ENCODE measurements at places on chromosomes 16 and 17.

GRCh38 chr16:10371592-10371991, 14.3 kb upstream of the ATF7IP2 start:
- H3K27ac ChIP-seq = no peak overlapping the region
- no peak for DNase-seq
- no peak overlapping the region for H3K4me3 ChIP-seq

DNA sequence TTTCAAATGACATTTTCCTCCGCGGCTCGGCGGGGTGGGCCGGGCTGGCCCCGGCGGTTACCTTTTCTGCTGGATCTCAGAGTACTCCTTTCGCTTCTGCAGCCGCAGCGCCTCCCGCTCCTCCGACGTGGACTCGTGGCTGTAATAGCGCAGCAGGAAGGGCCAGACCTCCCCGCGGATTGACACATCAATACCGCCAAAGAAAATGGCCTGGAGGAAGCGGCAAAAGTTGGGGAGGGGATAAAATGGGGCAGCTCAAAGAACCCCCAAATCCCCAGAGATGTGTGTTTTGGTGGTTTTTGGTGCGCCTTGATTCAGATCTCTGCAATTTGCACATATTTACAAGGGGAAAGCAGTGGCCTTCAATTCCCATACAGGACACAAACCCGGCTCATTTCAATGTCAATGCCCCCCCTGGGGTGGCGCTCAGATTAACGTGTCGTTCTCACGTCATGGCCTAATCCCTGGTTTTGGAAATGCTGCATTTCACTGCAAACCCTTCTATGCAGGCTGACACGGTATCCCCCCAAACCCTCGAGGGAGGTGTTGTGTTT, 85.9 kb downstream of the TBC1D16 start:
- H3K27me3 ChIP-seq = no peaks in the 10 kb centered on the region
- H3K4me3 ChIP-seq = no peak overlapping the region
- peak; percentile 44 for DNase-seq
- no peak overlapping the region for H3K27ac ChIP-seq
- no peaks in the 10 kb centered on the region for H3K36me3 ChIP-seq

DNA sequence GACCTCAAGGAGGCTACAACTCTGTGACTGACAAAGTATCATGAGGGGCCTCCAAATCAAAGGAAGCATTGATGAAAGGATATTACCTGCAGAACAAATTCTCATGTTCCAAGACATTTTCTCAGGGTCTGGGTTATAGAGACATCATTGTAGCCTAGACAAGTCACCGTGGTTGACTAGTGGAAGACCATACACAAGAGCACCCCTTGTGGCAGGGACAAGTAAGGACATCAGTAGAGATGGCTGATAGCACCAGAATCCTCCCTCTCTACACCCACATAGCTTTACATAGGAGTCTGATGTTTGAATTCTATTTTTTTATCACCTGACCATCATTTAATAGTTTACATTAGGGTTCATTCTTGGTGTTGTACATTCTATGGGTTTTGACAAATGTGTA, 32.5 kb upstream of the CDH8 start:
- no peak overlapping the region for H3K27ac ChIP-seq
- no peak overlapping the region for H3K4me3 ChIP-seq
- H3K27me3 ChIP-seq = no peaks in the 10 kb centered on the region
- DNase-seq = peak; percentile 15

DNA sequence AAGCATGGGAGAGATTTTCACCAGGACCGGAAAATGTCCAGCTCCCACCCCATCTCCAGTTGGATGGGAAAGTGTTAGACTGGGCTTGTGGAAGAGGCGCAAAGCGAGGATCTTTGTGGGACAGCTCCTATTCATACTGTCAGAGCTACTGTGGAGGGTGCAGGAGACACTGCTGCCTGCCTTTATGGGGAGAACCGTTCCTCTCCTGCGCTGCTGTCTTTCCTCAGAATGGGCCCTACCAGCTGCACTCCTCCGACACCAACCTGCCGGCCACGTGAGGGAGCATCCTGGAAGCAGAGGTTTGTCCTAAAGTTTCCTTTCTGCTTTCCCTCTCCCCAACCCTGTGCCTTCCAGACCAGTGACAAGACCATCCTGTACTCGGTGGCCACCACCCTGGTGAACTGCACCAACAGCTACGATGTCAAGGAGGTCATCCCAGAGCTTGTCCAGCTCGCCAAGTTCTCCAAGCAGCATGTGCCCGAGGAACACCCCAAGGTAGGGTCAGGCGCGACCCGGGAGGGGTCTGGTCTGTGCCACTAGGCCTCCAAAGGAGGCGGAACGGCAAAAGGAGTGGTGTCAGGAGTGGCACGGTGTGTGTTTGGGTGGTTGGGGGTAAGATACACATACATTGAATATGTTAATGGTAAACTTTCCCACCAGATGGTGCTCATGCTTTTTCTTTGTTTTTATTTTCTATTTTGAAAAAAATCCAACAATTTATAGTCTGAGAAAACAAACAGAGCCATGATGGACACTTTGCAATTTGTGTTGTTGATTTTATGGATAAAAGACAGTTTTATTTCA, 23.0 kb downstream of the SLC35G3 start:
- no peak overlapping the region for H3K27ac ChIP-seq
- H3K4me3 ChIP-seq = no peak overlapping the region

- H3K27ac ChIP-seq = no peak overlapping the region
- DNase-seq = no peak
- H3K36me3 ChIP-seq = no peaks in the 10 kb centered on the region
Observed at GRCh38 chr17:58470356-58470755, 17.9 kb downstream of the HSF5 start.

- peaks cover 4% of the 10 kb centered on the region for H3K4me1 ChIP-seq
- H3K27me3 ChIP-seq = no peaks in the 10 kb centered on the region
- no peak overlapping the region for H3K4me3 ChIP-seq
- DNase-seq = no peak
- no peak overlapping the region for H3K27ac ChIP-seq
Observed at GRCh38 chr17:1878419-1879121, 48.8 kb downstream of the RPA1 start.

- H3K4me3 ChIP-seq = no peak overlapping the region
- DNase-seq = no peak
- no peaks in the 10 kb centered on the region for H3K36me3 ChIP-seq
- H3K27ac ChIP-seq = no peak overlapping the region
- H3K27me3 ChIP-seq = no peaks in the 10 kb centered on the region
Observed at GRCh38 chr17:74343121-74343520, 17.1 kb downstream of the KIF19 start.

- H3K27ac ChIP-seq = no peak overlapping the region
- no peaks in the 10 kb centered on the region for H3K36me3 ChIP-seq
- H3K4me1 ChIP-seq = no peaks in the 10 kb centered on the region
- H3K4me3 ChIP-seq = no peak overlapping the region
- no peak for DNase-seq
Observed at GRCh38 chr17:19621697-19622096, 26.9 kb upstream of the ALDH3A2 start.

GRCh38 chr17:336110-337021, 16.2 kb downstream of the RPH3AL start:
- peaks cover 43% of the 10 kb centered on the region for H3K4me1 ChIP-seq
- no peaks in the 10 kb centered on the region for H3K27me3 ChIP-seq
- peak; percentile 72 for DNase-seq
- H3K4me3 ChIP-seq = no peak overlapping the region

- no peaks in the 10 kb centered on the region for H3K4me1 ChIP-seq
- no peak overlapping the region for H3K4me3 ChIP-seq
- no peaks in the 10 kb centered on the region for H3K36me3 ChIP-seq
- H3K27ac ChIP-seq = no peak overlapping the region
- no peak for DNase-seq
Observed at GRCh38 chr17:51289696-51290111, 29.4 kb downstream of the UTP18 start.

GRCh38 chr16:85502357-85502756, 110.8 kb upstream of the GSE1 start:
- peaks cover 11% of the 10 kb centered on the region for H3K4me1 ChIP-seq
- no peak for DNase-seq
- H3K27ac ChIP-seq = no peak overlapping the region
- no peak overlapping the region for H3K4me3 ChIP-seq
- no peaks in the 10 kb centered on the region for H3K36me3 ChIP-seq

DNA sequence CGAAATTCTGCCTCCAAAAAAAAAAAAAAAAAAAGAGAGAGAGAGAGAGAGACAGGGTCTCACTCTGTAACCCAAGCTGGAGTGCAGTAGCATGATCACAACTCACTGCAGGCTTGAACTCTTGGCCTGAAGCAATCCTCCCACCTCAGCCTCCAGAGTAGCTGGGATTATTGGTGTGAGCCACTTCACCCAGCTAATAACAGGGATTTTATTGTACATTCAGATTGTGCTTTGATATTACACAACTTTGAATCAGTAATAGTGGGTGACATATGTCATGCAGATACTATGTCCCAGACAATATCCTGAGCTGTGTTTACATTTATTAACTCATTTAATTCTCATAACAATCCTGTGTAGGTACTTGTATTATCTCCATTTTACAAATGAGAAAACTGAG, 19.7 kb upstream of the DHX8 start:
- no peak overlapping the region for H3K4me3 ChIP-seq
- no peaks in the 10 kb centered on the region for H3K4me1 ChIP-seq
- H3K27me3 ChIP-seq = no peaks in the 10 kb centered on the region
- H3K27ac ChIP-seq = no peak overlapping the region

GRCh38 chr17:81961087-81961511, at the start of gene NOTUM:
TSS of gene NOTUM (minus strand) at chr17:81961187. CDS start at chr17:81960909, 278 bp downstream.
- peak within 1 kb of the TSS; percentile 27 for H3K4me3 ChIP-seq
- no peaks in the 10 kb centered on the region for H3K36me3 ChIP-seq
- no peak for DNase-seq
- H3K27me3 ChIP-seq = no peaks in the 10 kb centered on the region
- H3K27ac ChIP-seq = no peak within 1 kb of the TSS
- no peaks in the 10 kb centered on the region for H3K4me1 ChIP-seq

DNA sequence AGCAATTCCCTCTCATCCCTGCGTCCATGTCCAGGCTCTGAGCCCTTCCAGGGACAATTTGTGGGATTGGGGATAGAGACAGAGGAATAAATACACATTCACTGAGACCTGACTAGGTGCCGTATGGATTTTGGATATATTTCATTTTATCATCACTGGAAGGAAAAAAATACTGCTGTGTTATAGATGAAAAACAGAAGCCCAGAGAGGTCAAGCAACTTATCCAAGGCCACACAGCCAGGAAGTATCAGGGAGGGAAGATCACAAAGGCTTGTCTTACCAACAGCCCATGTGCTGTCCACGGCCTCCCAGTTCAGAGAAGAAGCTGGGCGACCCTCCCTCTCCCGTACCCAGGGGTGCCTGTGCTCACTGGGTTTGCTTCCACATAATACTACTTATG, 6.1 kb upstream of the HAP1 start:
- H3K4me1 ChIP-seq = no peaks in the 10 kb centered on the region
- H3K27ac ChIP-seq = no peak overlapping the region
- H3K36me3 ChIP-seq = no peaks in the 10 kb centered on the region
- no peak for DNase-seq
- no peak overlapping the region for H3K4me3 ChIP-seq

DNA sequence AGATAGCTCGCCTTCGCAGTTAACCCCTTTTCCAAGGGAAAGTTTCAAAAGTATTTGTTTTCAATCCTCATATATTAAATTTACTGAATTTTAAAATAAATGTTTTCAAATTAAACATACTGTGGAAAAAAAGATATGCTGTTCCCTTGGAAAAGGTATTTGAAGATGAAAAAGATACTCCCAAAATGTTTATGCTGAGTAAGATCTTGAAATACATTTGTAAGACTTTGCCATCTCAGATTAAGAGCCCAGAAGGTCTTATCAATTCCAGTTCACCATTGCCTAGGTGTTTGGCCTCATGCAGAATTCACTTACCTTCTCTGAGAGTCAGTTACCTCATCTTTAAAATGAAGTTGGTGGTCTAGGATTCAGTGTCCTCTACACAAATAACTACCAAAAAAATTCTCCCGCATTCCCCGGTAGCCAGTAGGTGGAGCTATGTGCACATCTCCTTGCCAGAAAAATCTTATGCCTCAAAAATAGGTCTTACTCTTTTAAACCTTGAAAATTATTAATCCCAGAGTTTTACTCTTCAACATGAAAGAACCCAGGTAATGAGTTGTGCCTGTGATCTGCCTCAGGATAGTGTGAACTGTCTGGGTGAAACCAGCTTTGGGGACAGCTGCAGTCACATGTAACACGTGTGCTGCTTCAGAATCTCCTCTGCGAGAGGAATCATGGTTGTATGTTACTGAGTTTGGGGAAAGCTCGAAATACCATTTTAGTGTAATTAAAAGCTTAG, 178.3 kb downstream of the MRTFB start:
- H3K27ac ChIP-seq = no peak overlapping the region
- H3K4me1 ChIP-seq = no peaks in the 10 kb centered on the region
- peak; percentile 62 for DNase-seq
- no peak overlapping the region for H3K4me3 ChIP-seq
- no peaks in the 10 kb centered on the region for H3K36me3 ChIP-seq
- no peaks in the 10 kb centered on the region for H3K27me3 ChIP-seq

- no peaks in the 10 kb centered on the region for H3K36me3 ChIP-seq
- H3K27me3 ChIP-seq = no peaks in the 10 kb centered on the region
- no peak overlapping the region for H3K4me3 ChIP-seq
- H3K4me1 ChIP-seq = peaks cover 59% of the 10 kb centered on the region
Observed at GRCh38 chr16:85573696-85574641, 39.2 kb upstream of the GSE1 start.

- no peak overlapping the region for H3K4me3 ChIP-seq
- no peaks in the 10 kb centered on the region for H3K4me1 ChIP-seq
- no peak overlapping the region for H3K27ac ChIP-seq
- no peak for DNase-seq
Observed at GRCh38 chr16:28107232-28107631, 43.7 kb upstream of the GSG1L start.

DNA sequence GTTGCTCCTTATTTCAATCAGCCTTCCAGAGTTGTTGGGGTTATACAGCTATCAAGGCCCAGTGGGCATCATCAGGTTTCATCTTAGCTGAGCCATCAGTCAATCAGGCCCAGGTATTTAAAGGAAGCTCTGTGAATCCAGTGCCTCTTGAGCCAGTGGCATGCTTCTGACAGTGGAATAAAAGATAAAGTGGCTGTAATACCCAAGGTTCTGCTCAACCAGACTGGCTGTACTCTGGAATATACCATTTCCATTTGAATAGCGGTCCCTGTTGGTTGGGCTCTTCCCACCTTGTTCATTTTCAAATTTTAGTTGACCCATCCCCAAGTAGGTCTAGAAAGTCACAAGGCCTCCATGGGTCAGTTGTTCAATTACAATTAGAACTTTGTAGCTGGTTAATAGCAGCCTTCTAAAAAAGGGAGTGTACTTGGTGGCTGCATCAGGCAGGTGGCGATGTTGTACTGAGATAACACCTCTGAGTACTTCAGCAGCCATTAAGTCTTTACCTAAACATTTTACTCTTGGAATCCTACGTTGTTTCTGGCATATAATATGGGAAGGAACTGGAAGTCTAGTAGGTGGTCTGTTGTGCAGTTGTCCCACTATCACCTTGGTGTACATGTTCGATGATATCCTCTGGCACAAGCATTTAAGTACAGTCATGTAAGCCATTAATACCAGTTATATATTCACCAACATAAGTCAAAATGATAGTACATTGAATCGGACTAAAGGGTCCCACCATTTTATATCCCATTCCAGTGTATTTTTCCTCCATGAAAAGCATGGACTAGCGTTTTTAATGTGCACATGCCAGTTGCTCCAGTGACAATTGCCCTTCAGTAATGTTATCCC, 294.1 kb downstream of the BCAS3 start:
- H3K4me3 ChIP-seq = no peak overlapping the region
- no peaks in the 10 kb centered on the region for H3K27me3 ChIP-seq
- no peak overlapping the region for H3K27ac ChIP-seq

GRCh38 chr16:29030086-29030840, 45.4 kb downstream of the LAT start:
- no peak overlapping the region for H3K4me3 ChIP-seq
- no peaks in the 10 kb centered on the region for H3K4me1 ChIP-seq
- no peak for DNase-seq
- no peak overlapping the region for H3K27ac ChIP-seq
- H3K27me3 ChIP-seq = no peaks in the 10 kb centered on the region
- no peaks in the 10 kb centered on the region for H3K36me3 ChIP-seq

Data from testis (tissue), 5 donors.